ENCODE measurements at places on chromosomes 1 and 21. TPM values are rescaled to one million over a fixed set of nuclear protein-coding genes. Genes with fewer than 3 reads are reported as not detected.

DNA sequence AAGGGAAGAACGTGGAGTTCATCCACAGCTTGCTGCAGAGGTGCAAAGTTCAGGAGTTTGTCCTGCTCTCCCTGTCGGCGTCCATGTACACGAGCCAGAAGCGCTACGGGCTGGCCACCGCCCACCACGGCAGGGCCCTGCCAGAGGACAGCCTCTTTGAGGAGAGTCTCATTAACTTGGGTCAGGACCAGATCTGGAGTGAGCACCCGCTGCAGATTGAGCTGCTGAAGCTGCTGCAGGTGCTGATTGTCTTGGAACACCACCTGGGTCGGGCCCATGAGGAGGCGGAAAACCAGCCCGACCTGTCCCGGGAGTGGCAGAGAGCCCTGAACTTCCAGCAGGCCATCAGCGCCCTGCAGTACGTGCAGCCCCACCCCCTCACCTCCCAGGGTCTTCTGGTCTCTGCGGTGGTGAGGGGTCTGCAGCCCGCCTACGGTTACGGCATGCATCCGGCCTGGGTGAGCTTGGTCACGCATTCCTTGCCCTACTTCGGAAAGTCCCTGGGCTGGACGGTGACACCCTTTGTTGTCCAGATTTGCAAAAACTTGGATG, 73.8 kb upstream of the MORC3 start:
- H3K4me1 ChIP-seq = no peaks in the 10 kb centered on the region
- peaks cover 37% of the 10 kb centered on the region for H3K36me3 ChIP-seq
- no peak overlapping the region for H3K4me3 ChIP-seq
- no peaks in the 10 kb centered on the region for H3K27me3 ChIP-seq
- no peak overlapping the region for H3K27ac ChIP-seq

DNA sequence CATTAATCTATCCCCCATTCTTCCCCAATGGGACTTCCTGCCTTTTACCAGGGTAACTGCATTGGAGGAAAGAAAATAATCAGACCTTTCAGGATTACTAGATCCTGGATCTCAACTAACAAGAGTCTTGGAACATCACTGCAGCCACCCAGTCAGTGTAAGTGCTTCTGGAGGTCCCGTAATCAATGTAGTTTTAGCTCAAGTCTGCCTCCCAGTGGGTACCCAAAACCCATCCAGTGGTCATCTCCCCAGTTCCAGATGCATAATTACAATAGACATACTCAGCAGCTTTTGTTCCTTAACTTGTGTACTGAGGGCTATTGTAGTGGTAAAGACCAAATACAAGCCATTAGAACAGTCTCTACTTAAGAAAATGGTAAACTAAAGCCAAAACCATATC, 319.1 kb downstream of the GPATCH2 start:
- no peaks in the 10 kb centered on the region for H3K36me3 ChIP-seq
- no peaks in the 10 kb centered on the region for H3K27me3 ChIP-seq
- H3K4me3 ChIP-seq = no peak overlapping the region
- H3K4me1 ChIP-seq = no peaks in the 10 kb centered on the region
- H3K27ac ChIP-seq = no peak overlapping the region

GRCh38 chr1:203168991-203169390, 6.6 kb downstream of the MYBPH start:
- no peaks in the 10 kb centered on the region for H3K27me3 ChIP-seq
- no peak overlapping the region for H3K4me3 ChIP-seq
- no peaks in the 10 kb centered on the region for H3K36me3 ChIP-seq

- H3K27ac ChIP-seq = no peak overlapping the region
- no peaks in the 10 kb centered on the region for H3K36me3 ChIP-seq
- H3K27me3 ChIP-seq = no peaks in the 10 kb centered on the region
These were observed 78.4 kb downstream of the PEX14 start for GRCh38 chr1:10553118-10553517.

DNA sequence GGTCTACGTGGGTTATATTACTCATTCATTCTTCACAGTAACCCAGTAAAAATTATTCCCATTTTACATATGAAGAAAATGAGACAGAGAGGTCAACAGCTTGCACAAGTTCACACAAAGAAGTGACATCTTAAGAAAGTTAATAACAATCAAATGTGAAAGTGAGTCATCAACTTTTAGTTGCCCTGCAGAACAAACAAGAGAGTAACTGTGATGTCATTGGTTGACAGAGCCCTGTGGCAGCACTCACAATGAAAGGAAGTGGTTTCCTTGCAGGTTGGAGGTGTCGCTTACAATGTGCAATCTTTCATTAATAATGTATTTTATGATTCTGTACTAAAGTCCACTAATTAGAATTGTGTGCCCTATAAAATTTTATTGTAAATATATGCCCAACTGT, 369.6 kb downstream of the RYR2 start:
- no peaks in the 10 kb centered on the region for H3K36me3 ChIP-seq
- no peak overlapping the region for H3K27ac ChIP-seq
- H3K4me3 ChIP-seq = no peak overlapping the region
- H3K4me1 ChIP-seq = no peaks in the 10 kb centered on the region

GRCh38 chr1:169546087-169546995, 39.9 kb downstream of the F5 start:
- no peak overlapping the region for H3K4me3 ChIP-seq
- DNase-seq = no peak
- no peak overlapping the region for H3K27ac ChIP-seq

GRCh38 chr1:44696101-44696500, 21.6 kb downstream of the ARMH1 start:
- no peaks in the 10 kb centered on the region for H3K27me3 ChIP-seq
- no peak overlapping the region for H3K27ac ChIP-seq
- H3K4me3 ChIP-seq = no peak overlapping the region

DNA sequence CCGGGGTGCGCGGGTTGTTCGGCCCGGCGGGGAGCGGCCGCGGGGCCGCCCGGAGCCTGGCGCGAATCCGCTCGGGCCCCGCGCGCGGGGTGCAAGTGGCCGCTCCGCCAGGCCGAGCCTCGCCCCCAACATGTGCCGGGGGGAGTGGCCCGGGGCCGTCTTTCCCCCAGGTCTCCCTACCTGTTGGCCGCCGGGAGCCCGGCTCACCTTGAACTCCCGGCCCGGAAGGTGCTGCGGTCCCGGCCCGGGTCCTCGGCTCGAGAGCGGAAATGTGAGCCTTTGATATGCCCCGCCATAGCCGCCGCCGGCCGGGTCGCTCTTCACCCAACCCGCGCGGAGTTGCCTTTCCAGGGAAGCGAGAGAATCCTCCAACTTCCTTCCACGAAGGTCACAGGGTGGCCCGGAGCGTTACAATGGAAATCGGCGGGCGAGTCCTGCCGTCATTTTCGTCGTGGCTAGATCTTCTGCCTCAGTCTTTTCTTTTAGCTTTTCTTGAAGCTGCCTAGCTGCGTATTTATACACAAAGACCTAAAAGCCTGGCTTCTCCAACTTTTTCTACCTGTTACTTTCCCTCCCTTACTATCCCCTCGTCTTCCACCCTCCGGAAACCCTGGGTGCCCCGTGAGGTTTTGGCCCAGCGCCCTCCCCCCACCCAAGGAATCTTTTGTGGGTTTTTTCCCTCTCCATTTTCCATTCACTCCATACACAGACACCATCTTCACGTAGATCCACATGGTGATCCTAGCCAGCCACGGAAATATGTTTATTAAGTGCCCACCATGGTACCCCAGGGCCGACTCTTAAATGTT, 867 bp downstream of the PTGFRN start:
- H3K36me3 ChIP-seq = no peaks in the 10 kb centered on the region
- H3K27me3 ChIP-seq = no peaks in the 10 kb centered on the region
- H3K27ac ChIP-seq = no peak overlapping the region
- peaks cover 8% of the 10 kb centered on the region for H3K4me1 ChIP-seq
- H3K4me3 ChIP-seq = peak overlapping the region; percentile 68

DNA sequence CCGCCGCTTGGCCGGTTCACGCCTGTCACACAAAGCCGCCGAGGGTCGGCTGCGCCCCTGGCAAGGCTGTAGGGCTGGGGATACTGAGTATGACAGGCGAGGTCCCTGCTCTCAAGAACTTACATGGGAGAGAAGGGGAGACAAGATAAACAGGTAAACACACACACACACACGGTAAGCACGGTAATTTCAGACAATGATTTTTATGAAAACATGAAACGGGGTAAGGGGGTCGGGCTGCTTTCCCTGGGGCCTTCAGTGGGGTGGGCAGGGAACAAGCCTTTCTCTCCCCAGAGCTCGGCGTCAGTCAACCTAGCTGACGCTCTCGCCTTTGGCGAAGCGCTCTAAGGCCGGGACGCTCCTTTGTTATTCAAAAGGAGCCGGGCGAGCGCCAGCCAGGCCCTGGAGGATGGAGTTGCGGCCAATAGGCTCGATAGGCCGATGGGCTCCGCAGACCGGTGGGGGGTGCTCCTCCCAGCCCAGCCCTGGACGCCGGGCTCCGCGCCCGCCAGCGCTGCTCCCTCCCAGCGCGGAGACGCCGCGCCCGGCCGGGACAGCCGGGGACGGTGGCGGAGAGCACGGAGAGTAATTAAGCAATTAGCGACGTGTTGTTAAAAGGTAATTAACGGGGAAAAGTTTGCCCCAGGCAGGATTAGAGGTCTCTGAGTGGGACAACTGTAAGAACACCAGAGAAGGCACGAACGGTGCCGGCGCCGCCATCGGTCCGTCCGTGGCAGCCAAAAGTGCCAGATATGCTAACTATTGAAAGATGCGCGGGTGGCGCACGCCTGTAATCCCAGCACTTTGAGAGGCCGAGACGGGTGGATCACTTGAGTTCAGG, 950 bp upstream of the INKA2 start:
- no peaks in the 10 kb centered on the region for H3K36me3 ChIP-seq
- peak overlapping the region; percentile 89 for H3K27ac ChIP-seq
- peak; percentile 82 for DNase-seq
- no peaks in the 10 kb centered on the region for H3K27me3 ChIP-seq

GRCh38 chr21:38815060-38815405, 9.3 kb downstream of the ETS2 start:
- DNase-seq = no peak
- H3K4me3 ChIP-seq = no peak overlapping the region
- no peaks in the 10 kb centered on the region for H3K27me3 ChIP-seq
- peaks cover 57% of the 10 kb centered on the region for H3K4me1 ChIP-seq

DNA sequence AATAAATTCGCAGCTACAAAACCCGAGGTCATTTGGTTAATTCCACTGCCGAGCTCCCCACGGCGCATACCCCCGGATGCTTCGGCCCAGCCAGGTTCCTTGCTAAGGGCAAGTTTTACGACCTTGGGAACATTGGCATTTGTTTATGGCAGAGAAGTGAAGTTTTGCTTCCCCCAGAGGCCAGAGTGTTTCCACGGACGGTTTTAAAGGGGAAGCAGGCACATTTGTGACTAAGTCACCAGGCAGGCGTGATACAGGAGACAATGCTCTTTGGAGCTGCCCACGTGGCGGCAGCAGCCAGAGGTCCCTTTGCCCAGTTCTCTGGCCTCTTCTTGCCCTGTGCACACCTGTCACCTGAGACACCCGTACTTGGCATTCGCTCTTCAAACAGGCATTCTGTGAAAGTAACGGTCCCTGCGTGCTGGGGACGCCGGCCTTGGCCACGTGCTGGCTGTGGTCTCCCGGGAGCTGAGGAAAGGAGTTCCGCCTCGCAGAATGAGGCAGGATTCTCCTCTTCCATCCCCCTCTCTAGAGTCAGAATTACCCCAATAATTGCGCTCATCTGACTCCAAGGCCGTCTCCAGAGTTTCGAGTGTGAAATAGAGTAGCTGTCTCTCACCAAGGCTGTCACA, 138.3 kb downstream of the PRDM16 start:
- no peak overlapping the region for H3K4me3 ChIP-seq
- H3K4me1 ChIP-seq = no peaks in the 10 kb centered on the region
- no peaks in the 10 kb centered on the region for H3K36me3 ChIP-seq
- no peak overlapping the region for H3K27ac ChIP-seq
- H3K27me3 ChIP-seq = no peaks in the 10 kb centered on the region

DNA sequence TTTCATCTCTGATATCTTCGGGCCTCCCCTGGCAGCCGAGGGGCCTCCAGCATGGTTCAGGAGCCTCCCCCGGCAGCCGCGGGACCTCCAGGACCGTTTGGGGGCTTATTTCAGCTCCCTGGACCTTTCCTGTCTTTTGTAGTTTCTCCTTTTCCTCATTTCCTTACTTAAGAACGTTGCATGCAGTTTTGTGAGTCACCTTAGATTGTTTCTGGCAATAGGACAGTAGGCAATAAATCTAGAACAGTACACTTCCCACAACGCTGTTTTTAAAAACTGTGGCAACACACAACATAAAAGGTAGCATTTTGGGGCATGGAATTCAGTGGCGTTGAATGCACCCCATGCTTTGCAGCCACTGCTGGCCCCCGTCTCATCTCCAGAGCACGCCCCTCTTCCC, 24.4 kb downstream of the FAAP20 start:
- H3K27ac ChIP-seq = no peak overlapping the region
- H3K27me3 ChIP-seq = no peaks in the 10 kb centered on the region
- no peak for DNase-seq
- H3K4me1 ChIP-seq = no peaks in the 10 kb centered on the region
- H3K36me3 ChIP-seq = no peaks in the 10 kb centered on the region

DNA sequence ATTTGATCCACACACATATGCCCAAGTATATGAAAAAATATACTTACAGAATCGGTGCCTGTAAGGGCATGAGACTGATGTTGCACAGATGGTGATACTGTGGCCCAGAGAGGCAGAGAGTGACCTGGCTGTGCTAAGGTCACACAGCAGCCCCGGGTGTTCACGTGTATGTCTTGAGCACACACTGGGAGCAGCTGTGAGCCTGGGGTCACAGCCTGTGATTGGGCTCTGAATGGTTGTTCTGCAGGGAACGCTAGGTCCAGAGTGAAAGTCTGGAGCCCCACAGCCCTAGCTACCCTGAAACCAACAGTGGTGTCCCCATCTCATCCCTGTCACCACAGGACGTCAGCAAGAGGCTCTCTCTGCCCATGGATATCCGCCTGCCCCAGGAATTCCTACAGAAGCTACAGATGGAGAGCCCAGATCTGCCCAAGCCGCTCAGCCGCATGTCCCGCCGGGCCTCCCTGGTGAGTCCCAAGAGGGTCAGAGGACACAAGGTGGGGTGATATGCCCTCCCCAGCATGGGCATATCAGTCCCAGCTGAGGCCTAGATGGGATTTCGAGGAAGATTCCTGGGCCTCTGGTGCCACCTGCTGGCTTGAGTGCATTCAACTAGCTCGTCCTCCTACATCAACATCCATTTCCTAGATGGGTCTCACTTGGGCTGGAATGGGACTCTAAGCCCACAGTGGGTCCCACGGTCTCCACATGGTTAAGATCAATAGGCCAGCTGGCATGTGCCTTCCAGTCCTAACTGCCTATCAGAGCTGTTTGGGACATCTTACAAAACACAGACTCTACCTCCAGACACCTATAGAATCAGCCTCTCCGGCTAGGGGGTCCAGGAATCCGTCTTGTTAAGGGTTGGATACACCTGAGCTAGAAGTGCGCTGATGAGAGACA, 19.7 kb downstream of the CDK18 start:
- DNase-seq = peak; percentile 83
- no peaks in the 10 kb centered on the region for H3K36me3 ChIP-seq
- no peaks in the 10 kb centered on the region for H3K27me3 ChIP-seq
- H3K27ac ChIP-seq = no peak overlapping the region
- no peak overlapping the region for H3K4me3 ChIP-seq

PERM1 gene
- total RNA-seq = 0.35 TPM

CTSK gene
- total RNA-seq = 35.5 TPM

CATSPERE gene
- total RNA-seq = 1.1 TPM

SKI gene
- total RNA-seq = 89.6 TPM

CFAP107 gene
- total RNA-seq = not detected

SHISAL2A gene
- 0.81 TPM for total RNA-seq

RGS18 gene
- 9.1 TPM for total RNA-seq

OR2L5 gene
- total RNA-seq = not detected

A3GALT2 gene
- not detected for total RNA-seq

CLCNKA gene
- total RNA-seq = not detected

JAM2 gene
- total RNA-seq = 38.6 TPM

ADAMTSL4 gene
- 99.2 TPM for total RNA-seq

ADIPOR1 gene
- 126 TPM for total RNA-seq

TCEANC2 gene
- total RNA-seq = 4.7 TPM

GBP6 gene
- total RNA-seq = 0.12 TPM

PLEKHN1 gene
- 2.1 TPM for total RNA-seq

ADAM30 gene
- total RNA-seq = not detected

CPTP gene
- 20.4 TPM for total RNA-seq

CAPN9 gene
- 21.8 TPM for total RNA-seq

CRYAA gene
- not detected for total RNA-seq

CD2 gene
- total RNA-seq = 11.4 TPM
